ENCODE measurements at places on chromosomes 6 and 20.

GRCh38 chr20:46704714-46705377 is 4.6 kb upstream of the SLC2A10 start:
- no peak for DNase-seq

DNA sequence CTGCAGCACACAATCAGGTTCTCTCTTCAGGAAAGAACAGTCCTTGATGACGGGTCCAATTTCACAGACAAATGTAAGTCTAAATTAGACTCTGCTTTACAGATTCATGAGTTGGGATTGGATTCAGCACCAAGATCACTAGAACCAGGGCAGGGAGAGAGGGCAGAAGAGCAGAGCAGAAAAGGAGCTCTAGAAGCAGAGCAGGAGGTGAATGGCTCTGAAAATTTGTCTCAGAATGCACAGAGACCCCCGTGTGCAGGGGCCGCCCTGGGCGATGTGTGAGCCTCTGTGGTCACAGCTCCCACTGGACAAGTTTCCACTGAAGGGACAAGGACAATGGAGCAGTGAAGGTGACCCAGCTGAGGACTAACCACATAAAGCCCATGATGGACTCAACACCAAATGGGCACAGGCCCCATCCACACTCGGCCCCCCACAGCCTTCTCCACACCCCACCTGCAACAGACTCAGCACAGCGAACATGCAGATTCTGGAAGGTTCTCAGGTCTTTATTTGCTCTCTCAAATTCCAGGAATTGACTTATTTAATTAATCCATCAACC is 3.5 kb downstream of the HLA-B start:
- DNase-seq = no peak

- DNase-seq = no peak
Measured at GRCh38 chr6:17883665-17884497, 103.6 kb downstream of the KIF13A start.

GRCh38 chr20:44198872-44199271 is 11.7 kb downstream of the OSER1 start:
- no peak for DNase-seq

GRCh38 chr6:39791311-39791710 is 865 bp upstream of the DAAM2 start:
- no peak for DNase-seq

DNA sequence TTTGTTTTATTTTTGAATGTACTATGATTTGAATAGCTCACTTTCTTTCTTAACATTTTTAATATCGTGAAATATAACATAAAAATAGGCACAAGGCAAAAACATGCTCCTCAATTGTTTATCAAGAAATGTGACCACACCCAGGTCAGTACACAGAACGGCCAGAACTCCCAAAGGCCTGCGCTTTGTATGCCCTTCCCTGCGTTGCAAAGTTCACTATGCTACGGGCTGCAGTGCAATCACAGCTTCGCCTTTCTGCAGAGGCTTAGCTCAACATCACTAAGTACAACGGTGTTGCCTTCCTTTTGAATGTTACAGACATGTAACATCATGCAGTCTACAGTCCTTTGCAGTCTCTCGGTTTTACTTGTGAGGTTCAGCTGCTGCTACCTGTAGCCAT is 333.4 kb downstream of the THBS2 start:
- DNase-seq = no peak

DNA sequence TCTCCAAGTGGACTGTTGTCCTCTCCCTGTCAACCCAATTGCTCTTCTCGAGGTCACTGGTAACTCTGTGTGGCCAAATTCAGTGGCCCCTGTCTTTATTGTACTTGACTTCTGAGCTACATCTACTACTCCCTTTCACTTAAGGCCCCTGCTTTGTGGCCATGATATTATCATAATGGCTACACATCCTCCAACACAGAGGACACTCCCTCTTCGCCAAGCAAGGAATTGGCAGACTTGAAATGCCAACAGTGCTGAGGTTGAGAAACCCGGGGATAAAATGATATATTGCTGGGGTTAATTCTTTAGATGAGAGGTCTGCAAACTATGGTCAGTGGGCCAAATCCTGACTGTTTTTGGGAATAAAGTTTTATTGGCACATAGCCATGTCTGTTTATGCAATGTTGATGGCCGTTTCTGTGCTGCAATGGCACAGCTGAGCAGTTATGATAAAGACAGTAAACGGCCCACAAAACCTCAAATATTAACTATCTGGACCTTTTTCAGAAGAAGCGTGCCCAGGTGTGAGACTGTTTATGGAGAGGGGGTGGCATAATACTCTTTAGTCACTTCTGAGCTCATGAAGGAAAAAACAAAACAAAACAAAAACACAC is 12.0 kb upstream of the MRPS10 start:
- DNase-seq = no peak

All from activated naive CD4-positive, alpha-beta T cell treated with Interleukin-2 at 50 U/mL for 16 hours (primary cell).